Esophagus squamous epithelium (tissue), 5 donors: ENCODE measurements at places on chromosomes 2 and 18.

GRCh38 chr2:28647682-28648081, 103.9 kb upstream of the PPP1CB start:
- DNase-seq: no peak

GRCh38 chr18:58639751-58640427, 11.0 kb upstream of the ALPK2 start:
- no peak for DNase-seq

DNA sequence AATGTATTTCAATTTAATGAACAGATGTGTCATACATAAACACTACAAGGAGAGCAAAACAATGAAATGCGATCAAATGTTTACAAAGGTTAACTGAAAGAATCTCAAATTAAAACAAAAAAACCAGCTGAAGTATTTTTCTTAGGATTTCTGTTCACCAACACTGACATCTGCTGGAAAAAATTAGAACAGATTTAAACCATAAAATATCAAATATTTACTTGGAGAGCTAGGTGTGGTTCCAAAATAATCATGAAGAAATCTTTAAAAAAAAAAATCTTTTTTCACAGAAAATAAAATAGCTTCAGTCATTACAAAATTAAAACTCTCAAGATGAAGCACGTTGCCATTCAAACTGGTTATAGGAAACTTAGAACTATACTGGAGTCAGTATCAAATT, 13.8 kb downstream of the MMADHC start:
- DNase-seq: no peak

GRCh38 chr2:102736110-102736409, 25.8 kb upstream of the TMEM182 start:
- no peak for DNase-seq

GRCh38 chr2:26412091-26412673, 10.5 kb downstream of the DRC1 start:
- DNase-seq: no peak

DNA sequence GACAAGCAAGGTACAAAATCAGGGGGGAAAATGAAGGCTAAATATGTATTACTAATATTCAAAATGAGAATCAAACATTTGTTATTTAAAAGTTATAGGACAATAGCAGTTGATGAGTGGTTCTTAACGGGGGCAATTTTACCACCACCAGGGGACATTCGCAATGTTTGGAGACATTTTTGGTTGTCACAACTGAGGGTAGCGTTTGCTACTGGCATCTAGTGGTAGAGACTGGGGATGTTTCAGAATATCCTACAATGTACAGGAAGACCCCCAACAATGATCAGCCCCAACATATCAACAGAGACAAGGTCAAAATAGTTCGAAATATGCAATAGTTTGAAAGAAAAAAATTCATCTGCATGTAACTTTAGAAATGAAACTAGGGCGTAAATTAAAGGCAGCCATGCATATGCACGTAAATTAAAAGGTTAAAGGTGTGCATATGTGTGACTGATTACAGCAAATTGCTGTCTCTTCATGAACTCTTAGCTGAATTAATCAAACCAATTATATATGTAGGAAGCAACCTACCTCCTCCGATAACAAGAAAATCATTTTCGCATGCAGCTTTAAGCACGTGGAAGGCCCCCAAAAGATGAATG, 61.2 kb upstream of the CUL3 start:
- no peak for DNase-seq

- no peak for DNase-seq
Measured at GRCh38 chr2:185644828-185645227, 93.8 kb upstream of the FSIP2 start.

DNA sequence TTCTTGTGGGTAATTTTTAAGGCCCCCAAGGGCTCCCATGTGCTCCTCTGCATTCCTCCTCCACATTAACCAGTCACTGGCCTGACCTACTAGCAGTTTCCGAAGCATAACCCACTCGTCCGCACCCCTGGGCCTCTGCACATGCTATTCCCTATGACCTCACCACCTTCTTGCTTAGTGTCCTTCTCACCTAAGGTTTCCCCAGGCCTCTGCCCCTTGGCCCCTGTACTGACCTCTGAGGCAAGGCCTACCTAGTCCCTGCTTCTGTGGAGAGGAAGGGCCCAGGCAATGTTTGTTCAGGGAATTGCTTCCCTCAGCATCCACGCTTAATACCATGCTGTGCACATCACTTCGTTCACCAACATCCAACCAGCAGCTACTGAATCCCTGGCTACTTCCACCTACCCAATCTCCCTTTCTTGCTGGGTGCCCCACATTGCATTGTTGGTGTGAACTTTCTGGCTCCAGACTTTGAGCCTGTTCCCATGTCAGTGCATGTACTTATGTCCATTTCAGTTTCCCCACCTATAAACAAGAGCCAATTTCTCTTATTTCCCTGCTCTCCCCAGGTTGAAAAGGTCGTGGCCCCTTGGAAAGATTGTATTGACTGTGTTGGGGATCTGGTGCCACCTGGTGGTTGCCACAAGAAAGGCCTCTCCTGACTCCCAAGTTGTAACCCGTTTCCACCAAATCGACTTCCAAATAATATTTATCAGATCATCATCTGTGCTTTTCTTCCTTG, 19.2 kb upstream of the TMEM177 start:
- DNase-seq: no peak

DNA sequence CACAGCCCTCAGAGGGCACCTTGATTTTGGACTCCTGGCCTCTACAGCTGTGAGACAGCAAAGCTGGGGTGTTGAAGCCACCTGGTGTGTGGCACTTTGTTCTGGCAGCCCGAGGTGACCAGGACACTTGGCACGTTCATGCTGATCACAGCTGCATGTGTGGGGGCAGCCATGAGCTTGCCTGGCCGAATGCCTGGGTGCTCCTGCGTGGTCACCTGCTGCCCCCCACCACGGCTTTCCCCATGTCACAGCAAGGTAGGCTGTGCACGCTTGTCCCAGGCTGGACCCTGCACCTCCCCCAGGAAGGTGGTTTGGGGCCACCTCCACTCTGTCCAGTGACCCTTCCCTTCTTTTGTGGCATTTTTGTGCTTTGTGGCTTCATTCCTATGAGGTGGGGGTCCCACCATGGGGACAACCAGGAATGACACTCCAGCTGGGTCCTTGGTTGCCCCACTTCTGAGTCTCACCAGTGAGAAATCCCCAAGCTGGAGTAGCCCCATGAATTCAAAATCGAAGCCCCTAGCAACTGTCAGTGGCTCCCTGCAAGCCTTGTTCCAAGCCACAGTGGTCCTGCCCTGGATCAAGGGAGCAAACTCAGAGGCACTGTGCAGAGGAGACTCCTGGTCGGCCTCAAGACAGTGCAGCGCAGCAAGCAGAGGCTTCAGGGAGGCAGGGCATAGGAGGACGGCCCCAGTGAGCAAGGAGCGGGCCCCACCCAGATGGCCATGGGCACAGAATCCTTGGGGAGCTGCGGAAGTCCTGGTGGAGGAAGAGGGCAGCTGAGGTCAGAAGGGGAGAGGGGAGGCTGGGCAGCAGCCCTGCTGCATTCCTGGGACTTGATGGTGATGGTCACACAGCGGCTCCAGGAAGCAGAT, 121.4 kb upstream of the HS6ST1 start:
- no peak for DNase-seq

GRCh38 chr18:78519394-78520062, 460.1 kb upstream of the SALL3 start:
- DNase-seq: no peak

- DNase-seq: no peak
Measured at GRCh38 chr2:155218945-155219344, 520.5 kb downstream of the KCNJ3 start.

- DNase-seq: no peak
Measured at GRCh38 chr2:149185942-149186490, 144.4 kb upstream of the LYPD6 start.

DNA sequence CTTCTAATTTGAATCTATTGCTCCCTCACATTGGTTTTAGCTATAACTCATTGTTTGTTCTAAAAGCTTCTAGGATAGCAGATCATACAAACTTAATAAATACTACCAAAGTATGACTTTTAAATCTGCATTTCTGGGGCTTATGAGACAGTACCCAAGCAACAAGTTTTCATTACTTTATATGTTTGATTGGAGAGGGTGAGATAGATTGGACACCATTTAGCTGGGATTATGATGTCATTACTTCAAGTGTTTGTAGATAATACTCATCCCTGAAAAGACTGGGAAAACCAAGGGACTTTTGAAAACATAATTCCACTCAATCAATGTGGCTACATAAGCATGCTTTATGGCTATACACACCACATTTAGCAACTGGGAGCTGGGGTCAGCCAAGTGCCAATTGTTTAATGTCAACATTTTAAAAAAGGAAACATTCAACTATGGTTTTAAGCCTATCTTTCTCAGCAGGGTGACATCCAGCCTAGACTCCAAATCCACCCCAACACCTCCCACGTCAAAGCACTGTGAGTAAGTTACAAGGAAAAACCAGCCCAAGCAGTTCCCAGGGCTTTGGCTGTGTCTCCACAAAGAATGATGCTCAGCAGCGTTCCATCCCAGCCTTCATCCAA, 119.9 kb downstream of the ETAA1 start:
- DNase-seq: no peak

DNA sequence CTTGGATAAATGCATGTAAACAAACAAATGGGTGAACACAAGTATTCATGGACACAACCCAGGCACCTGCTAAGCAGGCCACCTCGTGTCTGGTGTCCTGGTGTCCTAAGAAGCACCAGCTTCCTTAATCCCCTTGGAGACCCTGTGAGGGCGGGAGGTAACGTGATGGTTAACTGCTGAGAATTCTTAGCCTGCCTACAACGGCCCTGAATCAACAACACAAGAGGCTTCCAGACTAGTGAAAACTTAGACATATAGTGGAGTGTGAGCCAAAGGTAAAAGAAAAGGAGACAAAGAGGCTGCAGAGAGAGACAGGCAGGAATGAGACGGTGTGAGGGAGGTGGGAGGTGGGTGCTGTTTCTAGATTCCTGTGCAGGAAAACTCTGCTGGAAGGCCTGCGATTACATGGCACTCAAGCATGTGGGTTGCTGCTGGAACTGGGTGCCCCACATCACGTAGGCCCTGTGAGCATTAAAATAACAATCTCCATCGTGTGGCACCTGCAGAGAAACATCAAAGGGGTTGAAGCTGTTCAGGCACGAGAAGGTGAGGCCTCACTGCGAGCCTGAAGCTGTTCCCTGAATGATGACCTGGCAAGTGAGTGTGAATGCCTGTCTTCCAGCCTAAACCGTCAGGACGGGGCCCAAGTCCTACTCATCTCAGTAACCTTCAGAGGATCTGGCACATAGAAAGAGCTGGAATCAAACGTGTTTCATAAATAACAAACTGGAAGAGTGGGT, 64.2 kb downstream of the RPL37A start:
- DNase-seq: no peak

DNA sequence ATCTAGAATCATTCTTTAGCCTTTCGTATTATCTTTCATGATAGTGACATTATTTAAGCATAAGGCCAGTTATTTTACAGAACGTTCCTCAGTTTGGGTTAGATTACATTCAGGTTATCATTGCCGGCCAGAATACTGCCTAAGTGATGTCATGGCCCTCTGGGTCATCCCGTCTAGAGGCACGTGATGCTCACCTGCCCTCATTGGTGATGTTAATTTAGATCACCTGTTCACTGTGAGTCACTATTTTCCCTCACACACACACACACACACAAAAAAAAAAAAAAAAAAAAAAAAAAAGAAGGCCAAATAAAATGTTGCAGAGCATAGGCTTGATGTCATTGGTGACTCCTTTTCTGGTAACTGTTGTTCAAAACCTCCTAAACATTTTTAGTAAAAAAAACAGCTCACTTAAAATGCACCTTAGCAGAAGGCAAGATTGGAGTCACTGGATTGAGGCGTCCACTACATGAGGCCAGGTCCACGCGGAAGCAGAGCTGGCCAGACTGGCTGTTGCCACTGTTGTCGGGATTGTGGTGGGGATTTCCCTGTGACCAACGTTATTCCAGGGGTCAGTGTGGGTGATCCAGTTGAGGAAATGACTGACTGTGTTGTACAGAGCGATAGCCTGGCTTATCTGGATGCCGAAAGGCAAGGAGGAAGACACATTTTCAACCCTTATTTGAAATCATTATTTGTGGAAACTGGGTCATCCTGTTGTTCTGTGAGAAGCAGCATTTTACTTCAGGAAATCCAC, 52.1 kb upstream of the CNGA3 start:
- DNase-seq: no peak

- DNase-seq: no peak
Measured at GRCh38 chr2:21330786-21331391, 207.1 kb downstream of the TDRD15 start.

GRCh38 chr2:237868631-237869342, 9.4 kb downstream of the RAMP1 start:
- no peak for DNase-seq

DNA sequence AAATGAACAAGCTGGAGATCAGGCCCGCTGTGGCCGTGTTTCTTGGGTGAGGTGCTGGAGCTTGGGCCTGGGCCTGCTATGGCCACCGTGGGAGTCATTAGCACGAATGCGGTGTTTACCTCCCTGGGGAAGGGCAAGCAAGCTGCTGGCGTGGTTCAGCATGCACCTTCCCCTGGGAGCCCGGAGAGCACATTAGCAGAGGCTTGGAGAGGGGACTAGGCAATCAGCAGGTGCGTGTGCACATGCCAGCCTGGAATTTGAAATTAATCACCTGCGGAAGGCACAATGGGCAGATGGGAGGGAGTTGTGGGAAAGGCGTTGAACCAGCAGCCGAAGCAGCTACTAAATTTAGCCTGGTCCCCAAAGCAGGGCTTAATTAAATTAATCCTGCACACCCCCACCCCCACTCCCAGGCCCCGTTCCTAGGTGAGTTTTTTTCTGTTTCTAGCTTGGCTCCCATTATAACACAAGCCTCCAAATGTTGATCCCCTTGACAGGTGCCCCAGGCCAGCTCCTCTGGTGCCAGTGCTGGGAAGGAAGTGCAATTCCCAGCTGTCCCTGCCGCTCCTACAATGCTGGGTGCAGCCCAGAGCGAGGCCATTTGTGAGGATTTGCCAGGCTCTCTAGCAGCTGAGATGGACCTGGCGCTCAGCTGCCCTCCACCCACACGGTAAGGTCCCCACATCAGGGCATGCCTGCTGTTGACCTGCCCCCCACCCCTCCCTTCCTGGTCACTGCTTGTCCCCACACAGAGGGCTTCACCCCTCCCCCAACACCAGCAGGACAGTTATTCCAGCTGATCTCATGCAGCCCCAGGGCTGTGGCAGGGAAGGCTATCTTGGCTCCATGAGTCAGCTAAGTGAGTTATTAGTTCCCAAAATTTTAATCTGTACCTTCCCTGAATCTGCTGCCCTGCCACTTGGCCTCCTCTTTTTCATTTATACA, 115.0 kb downstream of the ZBTB7C start:
- DNase-seq: no peak

- no peak for DNase-seq
Measured at GRCh38 chr2:214077727-214078126, 333.1 kb upstream of the VWC2L start.
